ENCODE measurements at places on chromosomes 5 and 9.

GRCh38 chr9:21294364-21294774 is 10.7 kb downstream of the IFNA5 start:
- DNase-seq: no peak

- DNase-seq: no peak
Observed at GRCh38 chr9:33919276-33919897, 102.4 kb downstream of the UBE2R2 start.

DNA sequence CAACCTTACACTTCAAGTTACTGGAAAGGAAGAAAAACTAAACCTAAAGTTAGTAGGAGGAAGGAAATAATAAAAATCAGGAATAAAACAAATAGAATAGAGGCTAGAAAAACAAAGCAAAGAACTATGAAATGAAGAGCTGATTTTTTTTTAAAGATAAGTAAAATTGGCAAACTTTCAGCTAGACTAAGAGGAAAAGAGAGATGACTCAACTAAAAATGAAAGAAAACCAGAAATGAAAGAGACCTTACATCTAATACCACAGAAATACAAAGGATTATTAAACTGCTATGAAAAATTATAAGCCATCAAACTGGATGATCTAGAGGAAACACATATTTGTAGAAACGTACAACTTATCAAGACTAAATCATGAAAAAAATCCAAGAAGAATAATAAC is 60.0 kb downstream of the PRRC1 start:
- DNase-seq: no peak

DNA sequence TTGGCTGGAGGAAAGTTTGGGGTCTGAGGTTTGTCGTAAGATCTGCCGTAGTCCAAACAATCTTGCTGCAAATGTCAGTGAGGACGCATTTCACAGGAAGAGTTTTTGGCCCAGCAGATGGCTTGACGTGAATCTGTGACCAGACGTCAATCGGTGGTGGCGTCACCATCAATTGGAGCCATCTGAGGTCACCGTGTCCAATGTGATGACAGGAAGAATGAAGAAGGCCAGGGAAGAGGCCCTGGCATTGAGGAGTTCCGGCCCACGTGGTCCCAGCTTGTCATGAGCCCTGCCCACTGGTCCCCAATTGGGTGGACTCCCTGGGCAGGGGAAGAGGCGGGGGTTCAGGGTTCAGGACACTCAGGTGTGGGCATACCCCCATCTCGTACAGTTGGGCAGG is 79.9 kb downstream of the OLFM1 start:
- no peak for DNase-seq

DNA sequence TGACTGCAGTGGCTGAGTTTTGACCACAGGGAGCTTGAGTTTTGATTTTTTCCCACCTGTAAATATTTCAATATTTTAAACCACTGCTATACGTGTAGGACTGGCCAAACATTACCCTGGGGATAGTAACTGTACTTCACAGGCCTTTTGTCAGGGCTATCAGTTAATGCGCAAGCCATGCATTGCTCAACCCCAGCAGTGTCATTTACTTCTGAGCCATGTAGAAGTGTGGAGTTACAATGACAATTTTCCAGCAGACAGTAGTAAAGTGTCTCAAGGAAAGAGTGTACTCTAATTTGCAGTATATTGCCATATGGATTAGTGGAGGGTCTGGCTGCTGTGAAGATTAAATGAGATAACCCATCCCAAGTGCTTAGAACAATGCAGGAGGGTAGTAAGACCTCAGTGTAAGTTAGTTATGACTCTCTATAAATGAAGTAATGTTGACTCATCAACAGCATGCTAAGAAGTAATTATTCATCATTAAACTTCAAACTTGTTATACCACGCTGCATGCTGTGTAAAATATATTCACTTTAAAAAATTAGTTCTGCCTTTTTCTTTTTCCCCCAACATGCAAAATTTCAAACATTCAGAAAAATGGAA is 489.2 kb downstream of the KDM4C start:
- no peak for DNase-seq

- no peak for DNase-seq
Observed at GRCh38 chr5:153372425-153373129, 117.9 kb upstream of the GRIA1 start.

DNA sequence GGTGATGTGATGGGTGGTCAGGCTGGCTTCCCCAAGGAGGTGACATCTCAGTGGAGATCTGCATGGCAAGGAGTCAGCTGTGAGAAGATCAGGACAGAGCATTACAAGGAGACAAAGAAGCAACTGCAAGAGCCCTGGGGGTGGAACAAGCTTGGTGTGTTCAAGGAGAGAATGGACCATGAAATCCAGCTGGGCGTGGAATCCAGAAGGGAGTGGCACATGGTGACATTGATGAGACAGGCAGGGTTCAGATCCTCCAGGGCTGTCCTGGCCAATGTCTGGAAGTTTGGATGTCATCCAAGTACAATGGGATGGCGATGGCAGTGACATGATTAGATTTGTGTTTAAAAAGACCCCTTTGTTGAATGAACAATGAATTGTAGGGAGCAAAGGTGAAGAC is 175.6 kb downstream of the MACROH2A1 start:
- DNase-seq: no peak

GRCh38 chr5:106363578-106363977 is 1307.2 kb downstream of the EFNA5 start:
- no peak for DNase-seq

GRCh38 chr5:145978171-145978570 is 41.8 kb downstream of the SH3RF2 start:
- no peak for DNase-seq

GRCh38 chr9:126805554-126806262 is 868 bp downstream of the ZBTB43 start:
- no peak for DNase-seq
